ENCODE measurements at places on chromosomes 5 and 9. TPM values are rescaled to one million over a fixed set of nuclear protein-coding genes. Genes with fewer than 3 reads are reported as not detected.

DNA sequence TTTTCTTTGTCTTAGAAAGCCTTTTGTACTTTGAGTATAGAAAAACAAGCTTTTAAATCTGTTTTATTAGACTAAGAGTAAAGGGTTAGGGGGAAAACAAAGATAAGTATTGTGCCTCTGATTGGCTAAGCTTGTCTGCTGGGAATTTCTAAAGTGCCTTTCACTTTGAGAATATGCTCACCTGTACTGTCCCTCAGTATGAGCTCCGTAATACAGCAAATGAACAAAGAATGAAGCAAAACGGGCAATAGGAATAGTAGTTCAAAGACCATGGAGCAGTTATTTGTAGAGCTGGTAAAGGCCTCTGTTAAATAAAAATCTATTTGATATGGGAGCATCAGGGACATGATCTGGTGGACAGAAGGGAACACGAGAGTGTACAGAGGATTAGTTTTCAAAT, 277.8 kb downstream of the MAST4 start:
- no peaks in the 10 kb centered on the region for H3K27me3 ChIP-seq
- peaks cover 10% of the 10 kb centered on the region for H3K4me1 ChIP-seq

The CARD9 gene
- total RNA-seq = 0.71 TPM

The C7 gene
- 0.29 TPM for total RNA-seq

DNA sequence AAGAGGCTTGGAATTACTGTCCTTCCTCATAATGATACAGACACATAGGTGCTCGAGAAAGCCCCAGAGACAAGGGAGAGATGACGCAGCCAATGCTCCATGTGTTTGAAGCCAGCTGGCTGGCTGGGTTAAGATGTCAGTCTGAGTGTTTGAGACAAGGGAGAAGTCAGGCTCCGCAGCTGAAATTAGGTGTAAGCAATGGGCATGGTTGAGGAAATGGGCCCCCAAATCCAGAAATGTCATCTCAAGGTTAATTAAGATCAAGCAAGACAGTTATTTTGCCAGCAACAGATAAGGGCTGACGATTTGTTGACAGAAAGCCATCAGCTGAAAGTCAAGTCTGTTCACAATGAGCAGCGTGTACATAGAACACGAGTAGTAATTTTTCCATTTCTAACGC, 713.4 kb downstream of the IRX1 start:
- H3K4me1 ChIP-seq = no peaks in the 10 kb centered on the region
- no peak overlapping the region for H3K4me3 ChIP-seq
- H3K27me3 ChIP-seq = no peaks in the 10 kb centered on the region
- no peak overlapping the region for H3K27ac ChIP-seq

DNA sequence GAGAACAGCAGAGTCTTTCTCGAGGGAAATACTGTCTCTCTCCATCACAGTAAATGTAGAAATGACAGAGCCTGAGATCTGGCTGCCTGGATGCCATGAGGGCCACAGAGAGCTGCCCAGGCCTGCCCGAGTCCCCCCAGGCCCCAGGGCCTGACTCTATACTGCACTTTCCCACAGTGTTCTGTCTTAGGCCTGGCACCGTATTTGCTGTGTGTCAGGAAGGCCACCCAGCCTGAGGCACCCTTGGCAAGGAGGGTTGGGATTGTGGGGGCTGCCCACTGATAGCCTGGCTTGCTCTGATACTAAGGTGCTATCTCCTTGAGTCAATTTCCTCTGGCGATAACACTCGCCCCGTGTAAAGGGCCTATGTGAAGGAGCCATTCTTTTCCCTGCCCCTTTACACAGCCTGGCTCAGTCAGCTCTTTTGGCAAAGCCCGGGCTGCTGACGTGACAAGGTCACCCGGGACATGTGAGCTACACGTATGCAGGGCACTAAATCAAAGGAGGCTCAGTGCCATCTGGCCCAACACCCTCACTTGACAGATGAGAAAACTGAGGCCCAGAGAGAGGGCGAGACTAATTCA, 630.1 kb upstream of the KLF4 start:
- no peaks in the 10 kb centered on the region for H3K36me3 ChIP-seq
- no peaks in the 10 kb centered on the region for H3K4me1 ChIP-seq
- H3K27me3 ChIP-seq = no peaks in the 10 kb centered on the region
- DNase-seq = no peak
- no peak overlapping the region for H3K27ac ChIP-seq
- no peak overlapping the region for H3K4me3 ChIP-seq

The GABRA6 gene
- not detected for total RNA-seq

GRCh38 chr5:19795218-19795617, 192.8 kb downstream of the CDH18 start:
- DNase-seq = peak; percentile 34
- H3K4me3 ChIP-seq = no peak overlapping the region
- H3K4me1 ChIP-seq = no peaks in the 10 kb centered on the region
- no peaks in the 10 kb centered on the region for H3K27me3 ChIP-seq

Data from endothelial cell of umbilical vein (primary cell).